RWPE1 (cell line): ENCODE measurements at places on chromosomes 3 and 15.

DNA sequence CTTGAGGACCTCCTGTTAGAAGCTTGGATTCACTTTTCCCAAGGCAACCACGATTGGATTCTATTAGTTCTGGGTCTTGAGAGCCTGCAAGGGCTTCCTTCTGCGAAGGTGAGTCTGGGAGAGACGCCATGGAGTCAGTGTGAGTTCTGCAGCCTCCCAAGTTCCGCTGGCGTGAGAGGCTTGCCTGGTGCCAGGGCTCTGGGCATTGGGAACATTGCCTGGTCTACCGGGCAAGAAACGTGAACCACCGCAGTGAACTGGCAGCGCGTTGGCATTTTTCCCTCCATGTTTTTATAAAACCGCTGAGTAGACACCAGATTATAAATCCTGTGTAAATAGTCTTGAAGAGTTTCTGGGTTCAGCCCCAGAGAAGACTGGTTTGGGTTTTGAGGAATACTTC lies 160.9 kb downstream of the IGF1R start:
- DNase-seq, result no peak

GRCh38 chr3:68892297-68892696 lies 40.0 kb downstream of the TAFA4 start:
- DNase-seq, result no peak

- DNase-seq, result no peak
These were observed 62.9 kb upstream of the GCNT3 start for GRCh38 chr15:59548501-59549226.

GRCh38 chr3:127458696-127459604 lies 131.6 kb downstream of the TPRA1 start:
- DNase-seq, result peak; percentile 15

DNA sequence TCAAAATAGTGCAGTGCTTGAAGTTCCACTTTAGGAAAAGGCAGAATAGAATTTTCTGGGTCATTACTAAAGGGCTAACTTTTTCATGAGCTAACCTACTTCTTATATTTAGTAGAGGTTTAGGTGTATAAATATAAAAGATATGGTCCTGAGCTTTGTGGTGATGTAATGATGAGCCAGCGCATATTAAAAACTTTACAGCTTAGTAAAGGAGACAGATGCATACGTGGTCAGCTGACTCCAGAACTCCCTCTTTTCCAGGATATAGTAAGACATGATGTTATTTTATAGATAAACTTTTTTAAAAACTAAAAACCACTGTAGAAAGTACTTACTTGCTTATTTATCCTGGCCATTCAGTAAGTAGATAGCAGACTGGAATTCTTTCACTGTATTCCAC lies 895.0 kb downstream of the CADM2 start:
- no peak for DNase-seq

GRCh38 chr15:58545307-58546065 lies 113.7 kb downstream of the LIPC start:
- DNase-seq, result no peak

- DNase-seq, result no peak
These were observed 216.4 kb upstream of the DPPA4 start for GRCh38 chr3:109553591-109554371.

GRCh38 chr3:101512396-101512645 lies 691 bp downstream of the SENP7 start:
- DNase-seq, result no peak

GRCh38 chr3:56917361-56918110 lies 115.8 kb upstream of the ARHGEF3 start:
- no peak for DNase-seq

DNA sequence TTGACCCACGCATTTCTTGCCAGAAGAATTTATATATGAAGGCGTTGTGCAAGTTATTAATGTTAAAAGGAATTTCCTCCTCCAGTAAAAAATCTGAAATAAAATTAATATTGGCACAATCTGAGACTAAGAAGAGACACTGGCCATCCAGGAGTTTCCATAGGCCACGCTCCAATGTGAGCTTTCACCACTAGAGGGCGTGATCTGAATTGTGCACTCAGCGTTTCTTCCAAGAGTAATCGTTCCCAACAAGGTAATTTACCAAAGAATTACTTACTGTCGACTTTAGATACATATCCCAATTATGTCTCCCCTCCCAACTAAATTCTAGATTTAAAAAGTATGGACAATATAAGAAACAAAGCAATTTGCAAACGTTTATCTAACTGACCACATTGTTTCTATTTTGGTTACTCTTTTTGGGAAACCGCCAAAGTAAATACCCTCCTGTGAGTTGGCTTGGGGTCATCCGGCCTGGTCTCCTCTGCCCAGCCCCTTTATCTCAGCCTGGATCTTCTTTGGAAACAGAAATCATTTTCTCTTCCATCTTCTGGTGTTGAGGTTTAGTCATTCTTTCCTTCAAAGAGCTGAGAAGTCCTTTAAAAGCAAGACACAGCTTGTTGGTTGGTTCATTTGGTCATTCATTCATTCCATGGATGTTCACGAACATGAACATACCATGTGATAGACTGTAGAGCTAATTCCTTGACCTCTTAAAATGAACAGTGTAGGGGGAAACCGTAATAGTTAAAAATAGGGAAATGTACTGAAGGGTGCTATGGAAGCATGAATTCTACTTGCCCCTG lies 26.2 kb downstream of the POLR2M start:
- DNase-seq, result peak; percentile 47

DNA sequence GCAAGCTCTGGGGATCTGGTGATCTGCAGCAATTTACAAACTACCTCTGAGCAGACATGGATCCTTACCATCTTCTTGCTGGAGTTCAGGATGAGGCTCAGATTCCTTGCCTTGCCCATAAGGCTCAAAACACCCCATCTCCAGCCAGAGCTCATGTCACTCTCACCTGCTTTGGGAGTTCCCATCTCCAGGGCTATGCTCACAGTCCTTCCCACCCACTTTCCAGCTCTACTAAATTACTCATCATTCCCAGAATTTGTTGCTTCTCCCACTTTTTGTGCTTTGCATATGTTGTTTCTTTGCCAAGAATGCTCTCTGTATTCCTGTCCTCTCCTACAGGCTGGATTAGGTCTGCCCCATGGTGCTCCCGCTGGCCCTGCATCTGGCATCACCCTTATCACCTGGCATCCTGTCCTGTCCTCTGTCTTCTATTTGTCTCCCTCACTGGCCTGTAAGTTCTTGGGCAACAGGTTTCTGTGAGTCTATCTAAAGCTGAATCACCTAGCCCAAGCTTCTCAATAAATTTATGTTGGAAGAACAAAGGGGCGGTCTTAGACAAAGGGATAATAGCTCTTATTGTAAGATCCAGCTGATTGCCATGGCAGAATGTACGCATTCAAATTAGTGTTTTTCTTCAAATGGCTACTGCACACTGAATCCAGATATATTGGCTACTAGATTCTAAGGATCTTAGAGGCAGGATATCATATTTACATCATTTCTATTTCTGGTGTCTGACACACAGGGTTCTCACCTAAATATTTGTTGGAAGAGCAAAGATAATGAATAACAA lies 179.2 kb downstream of the CLSTN2 start:
- no peak for DNase-seq

GRCh38 chr3:52874160-52874701 lies 23.1 kb downstream of the STIMATE start:
- no peak for DNase-seq

DNA sequence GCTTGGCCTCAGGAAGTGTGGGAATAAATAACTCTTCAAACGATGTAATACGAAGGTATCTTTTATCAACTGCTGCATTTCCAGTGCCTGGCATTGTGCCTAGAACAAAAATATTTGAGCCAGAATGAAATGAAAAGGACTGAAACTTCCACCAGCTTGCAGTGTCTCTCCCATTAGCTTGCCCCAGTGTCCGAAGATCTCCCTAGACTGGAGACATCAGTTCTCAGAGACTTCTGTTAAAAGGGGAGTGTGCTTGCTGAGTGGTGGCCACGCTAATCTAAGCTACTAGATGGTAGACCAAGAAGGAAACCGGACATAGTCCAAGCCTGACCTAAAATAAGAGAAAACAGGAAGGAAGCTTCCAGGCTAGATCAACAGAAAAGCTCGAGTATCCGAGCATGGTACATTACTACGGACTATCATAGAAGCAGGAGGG lies 28.6 kb downstream of the KCNAB1 start:
- no peak for DNase-seq

DNA sequence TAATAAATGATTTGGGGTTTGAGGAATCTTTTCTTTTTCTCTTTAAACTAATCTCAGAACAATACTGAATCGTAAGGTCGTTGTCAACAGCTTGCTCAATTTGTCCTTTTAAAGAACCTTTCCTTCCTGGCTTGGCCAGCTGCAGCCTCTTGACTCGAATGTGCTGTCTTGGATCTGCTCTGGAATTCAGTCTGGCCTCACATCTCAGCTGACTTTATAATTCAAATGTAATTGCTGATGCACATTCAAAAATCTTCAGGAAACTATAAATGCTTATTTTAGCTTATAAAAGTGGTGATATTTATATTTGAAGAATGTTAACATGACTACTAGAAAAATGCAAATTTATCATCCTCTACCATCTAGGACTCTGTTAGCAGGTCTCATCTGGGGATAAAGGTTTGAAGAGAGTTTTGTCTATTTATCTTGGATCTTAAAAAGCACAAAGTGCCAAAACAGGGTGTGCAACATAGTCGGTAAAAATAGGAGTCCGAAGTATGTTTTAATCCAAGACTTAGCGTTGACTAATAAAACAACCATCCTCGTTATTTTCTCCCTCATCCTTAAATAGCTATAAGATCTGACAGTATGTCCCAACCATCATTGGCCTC lies 1035.2 kb downstream of the MCTP2 start:
- no peak for DNase-seq

DNA sequence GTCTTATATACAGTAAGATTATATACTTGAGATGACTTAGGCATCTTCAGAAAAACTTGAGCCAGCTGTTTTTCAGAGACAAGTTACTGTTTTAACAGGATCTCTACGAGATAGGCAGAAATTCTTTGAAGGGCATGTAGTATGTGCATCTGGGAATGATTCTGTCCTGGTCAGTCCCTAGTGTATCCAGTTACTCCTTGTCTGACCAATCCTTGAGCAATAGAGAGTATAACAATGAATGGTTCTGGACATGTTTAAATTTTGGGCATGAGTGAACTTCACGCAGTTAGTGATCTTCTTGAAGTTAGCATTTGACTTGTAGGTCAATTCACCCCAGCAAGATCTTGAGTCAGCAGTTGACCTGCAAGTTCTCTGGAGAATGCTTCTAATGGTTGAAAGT lies 24.7 kb upstream of the HHLA2 start:
- DNase-seq, result no peak

DNA sequence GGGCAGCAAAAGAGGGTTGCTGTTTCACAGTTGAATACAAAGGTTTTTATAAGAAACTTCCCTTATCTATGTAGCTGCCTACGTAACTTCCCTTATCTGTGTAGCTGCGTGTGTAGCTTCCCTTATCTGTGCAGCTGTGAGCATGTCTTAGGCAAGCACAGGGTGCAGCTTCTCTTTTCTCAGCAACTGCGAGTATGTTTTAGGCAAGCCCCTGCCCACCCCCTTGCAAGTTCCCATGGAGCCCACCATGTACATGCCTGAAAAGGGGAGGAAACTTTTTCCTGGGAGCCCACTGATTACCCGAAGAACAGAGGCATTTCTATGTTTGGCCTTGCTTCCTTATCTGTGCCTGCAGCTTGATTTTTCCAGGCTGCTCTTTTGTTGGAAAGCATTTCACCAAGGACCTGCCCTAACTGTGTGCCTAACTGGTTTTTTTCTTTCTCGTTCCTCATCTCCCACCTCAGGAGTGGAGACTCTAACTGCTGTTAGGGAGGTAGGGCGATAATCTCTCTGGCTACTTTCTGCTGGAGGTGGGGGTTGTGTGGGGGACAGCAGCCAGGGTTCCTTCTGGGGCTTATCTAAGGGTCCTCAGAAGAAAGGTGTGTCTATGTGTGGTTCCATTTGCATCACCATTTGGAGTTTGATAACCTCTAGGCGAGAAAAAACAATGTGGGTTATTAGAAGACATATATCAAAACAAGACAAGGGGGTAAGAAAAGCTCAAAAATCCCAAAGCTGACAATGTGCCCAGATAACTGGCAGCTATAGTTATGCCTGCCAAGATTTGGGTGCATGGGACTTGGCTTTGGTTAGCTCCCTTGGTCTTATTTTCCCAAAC lies 26.0 kb downstream of the SORD start:
- no peak for DNase-seq

GRCh38 chr3:172034786-172035685 lies 4.3 kb upstream of the FNDC3B start:
- DNase-seq, result peak; percentile 20
